GM18507 (cell line): ENCODE measurements at places on chromosomes 7 and 10.

- no peak for DNase-seq
Measured at GRCh38 chr7:143385891-143386781, 5.0 kb downstream of the ZYX start.

DNA sequence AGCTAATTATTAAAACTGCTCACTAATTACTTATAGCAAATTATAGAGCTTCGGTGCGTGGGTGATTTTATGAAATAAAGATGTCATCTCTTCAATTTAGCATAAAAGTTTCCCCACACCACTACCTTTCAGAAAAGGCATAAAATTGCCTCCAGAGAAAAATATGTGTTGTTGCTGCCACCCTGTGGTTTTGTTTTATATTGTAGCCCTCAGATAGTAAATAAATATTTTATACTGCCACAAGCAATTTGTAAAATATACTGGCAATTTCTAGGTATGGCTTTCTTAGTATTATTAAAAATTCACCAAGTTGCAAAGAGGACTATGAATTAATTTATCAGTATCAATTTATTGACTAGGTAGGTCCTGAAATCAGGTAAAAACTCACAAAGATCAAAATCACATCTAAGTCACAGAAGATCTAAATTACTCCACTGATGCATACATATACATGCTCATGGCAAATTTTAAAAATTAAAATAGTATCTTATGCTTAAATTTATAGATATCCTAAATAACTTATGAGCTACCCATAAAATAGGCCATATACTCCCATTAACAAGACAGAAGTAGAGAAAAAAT is 26.5 kb downstream of the ASNS start:
- DNase-seq: no peak

DNA sequence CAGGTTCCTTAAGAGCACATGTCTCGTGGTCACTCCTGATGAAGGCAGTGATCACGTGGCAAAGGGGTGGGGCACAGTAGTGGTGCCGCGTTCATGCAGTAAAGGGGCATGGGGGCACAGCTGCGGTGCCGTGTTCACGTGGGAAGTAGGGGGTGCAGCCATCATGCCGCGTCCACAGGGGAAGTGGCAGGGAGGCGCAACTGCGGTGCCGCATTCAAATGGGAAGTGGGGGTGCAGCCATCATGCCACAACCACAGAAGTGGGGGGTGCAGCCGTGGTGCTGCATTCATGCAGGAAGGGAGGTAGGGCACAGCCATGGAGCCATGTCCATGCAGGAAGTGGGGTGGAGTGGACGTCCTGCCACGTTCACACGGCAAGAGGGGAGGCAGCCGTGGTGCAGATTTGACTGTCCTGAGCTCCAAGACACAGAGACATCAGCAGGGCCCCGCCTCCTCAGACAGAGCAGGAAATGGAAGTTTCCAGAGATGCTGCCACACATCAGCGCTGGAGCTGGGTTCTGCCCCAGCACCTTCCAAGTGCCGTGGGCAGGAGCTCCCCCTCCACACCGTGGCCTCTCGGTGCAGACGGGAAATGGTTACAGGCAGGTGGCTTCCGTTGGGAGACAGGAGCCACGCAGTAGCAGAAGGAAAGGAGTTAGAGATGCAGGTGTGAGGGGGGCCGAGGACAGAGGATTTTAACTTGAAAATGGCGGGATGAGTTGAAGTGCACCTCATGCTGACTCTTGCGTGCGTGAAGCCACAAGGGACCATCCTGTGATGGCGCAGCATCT is 95.0 kb upstream of the DDC start:
- no peak for DNase-seq

DNA sequence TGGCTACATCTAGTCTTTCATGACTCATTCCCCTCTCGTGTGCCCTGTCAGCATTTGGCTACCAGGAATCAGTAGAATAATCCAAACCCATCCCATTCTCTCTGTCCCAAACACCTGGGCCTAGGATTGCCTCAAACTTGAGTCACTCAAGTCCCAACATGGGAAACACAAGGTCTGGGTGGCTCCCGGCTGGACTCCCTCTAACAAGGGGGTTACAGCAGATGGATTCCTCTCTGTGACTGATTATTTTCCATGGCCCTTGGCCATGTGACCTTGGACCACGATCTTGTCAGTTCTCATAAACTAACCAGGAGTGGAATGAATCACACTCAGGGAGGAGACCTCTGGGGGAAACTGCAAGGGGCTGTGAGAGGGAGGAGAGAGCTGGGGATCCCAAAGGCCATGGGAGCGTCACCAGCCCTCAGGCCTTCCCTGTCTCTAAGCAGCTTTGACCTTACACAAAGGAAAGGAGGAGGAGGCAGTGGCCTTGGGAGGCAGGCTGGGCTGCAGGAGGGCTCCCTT is 533.1 kb downstream of the KCNMA1 start:
- DNase-seq: no peak

DNA sequence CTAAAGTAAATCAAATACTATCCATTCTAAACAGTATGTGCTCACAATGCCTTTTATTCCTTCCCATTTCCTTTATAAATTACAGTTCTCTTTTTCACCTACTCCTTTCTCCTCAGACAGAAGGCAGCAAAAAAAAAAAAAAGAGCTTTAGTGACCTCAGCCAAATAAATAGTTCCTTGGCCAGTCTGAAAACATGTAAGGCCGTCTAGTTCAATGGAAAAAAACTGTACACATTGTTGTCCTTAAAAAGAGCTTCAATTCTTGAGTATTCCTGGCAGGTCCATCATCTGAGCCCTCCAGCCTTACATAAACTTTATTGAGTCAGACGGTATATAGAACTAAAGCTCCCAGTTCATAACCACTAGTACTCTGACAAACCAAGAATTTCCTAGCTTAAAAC is 185.4 kb downstream of the CACNA2D1 start:
- DNase-seq: no peak

GRCh38 chr7:154736389-154736788 is 266.5 kb downstream of the PAXIP1 start:
- DNase-seq: no peak

DNA sequence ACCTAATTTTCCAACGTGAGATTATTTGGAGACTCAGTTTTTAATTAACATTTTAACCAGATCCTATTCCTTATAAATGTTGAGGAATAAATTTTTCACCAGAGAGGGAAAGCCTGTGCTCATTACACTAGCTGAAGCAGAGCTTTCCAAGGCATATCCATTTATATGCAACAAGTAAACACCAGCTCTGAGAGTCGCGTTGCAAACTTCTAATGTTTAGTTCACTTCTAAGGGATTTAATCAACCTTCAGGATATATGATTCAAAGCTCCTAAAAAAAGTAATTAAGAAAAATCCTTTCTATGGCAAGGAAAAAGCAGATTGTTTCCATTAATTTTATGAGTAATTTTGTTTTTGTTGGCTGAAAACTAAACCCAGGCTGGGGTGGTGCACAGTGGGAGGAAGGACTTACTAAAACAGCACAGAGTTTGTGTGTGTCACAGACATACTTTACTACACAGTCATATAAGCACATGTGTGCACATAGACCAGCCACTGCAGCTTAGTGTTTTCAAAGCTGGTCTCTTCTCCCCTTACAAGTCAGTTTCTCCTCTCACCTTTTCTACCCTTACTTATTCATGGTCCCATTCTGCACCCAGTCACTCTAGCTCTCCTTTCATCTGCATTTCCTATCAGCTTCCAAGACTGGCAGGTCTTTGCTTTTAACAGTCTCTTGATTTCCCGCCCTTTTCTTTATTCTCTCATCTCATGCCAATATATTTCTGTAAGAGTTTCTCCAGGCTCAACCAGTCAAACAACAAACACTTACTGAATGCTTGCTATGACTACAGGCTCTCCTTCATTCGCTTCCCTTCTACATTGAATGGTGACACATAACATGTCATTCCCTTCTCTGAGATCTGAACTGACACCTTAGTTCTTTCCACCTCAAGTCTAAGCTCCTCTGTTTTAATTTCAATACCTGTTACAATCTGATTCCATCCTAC is 81.1 kb upstream of the FZD1 start:
- DNase-seq: no peak

GRCh38 chr10:103458720-103459119 is at the start of gene CALHM1:
Gene CALHM1, minus strand, starts transcription at chr10:103458900. Its CDS starts 149 bp downstream, at chr10:103458751.
- no peak for DNase-seq

- DNase-seq: no peak
Measured at GRCh38 chr10:34918060-34918775, 103.1 kb upstream of the PARD3 start.

DNA sequence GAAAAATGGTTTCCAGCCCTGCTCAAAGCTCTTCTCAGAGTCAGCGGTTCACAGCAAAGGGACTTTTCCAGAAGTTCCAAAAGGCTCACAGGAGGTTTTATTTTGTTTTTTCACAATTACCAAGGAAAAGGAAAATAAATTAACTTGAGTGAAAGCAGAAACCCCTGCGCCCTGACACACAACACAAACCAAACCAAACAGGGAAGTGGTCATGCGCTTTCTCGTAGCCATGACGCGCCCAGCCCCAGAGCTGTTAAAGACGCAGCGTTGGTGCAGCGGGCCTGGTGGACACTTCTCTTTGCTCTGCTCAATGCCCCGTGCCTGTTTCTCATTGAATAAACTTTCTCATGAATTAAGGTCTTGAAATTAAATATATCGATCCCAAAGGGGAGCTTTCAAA is 134.4 kb upstream of the LYZL2 start:
- DNase-seq: no peak

DNA sequence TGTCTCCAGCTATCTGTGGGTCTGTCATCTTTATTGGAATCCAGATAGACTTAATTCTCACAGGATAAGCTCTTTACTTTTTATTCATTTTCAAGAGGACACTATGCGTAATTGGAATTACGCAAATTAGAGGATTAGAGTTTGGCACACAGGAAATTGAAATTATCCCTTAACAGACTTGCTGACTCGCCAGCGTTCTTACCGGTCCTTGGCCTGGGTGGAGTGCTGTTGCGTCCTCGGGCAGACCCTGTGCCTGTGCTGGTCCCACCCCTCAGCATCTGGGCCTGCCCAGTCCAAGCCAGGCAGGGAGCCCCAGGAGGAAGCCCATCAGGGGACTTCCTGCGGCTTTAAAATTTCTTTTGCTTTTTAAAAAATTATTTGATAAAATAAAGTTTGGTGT is 101.8 kb downstream of the MKI67 start:
- DNase-seq: no peak

DNA sequence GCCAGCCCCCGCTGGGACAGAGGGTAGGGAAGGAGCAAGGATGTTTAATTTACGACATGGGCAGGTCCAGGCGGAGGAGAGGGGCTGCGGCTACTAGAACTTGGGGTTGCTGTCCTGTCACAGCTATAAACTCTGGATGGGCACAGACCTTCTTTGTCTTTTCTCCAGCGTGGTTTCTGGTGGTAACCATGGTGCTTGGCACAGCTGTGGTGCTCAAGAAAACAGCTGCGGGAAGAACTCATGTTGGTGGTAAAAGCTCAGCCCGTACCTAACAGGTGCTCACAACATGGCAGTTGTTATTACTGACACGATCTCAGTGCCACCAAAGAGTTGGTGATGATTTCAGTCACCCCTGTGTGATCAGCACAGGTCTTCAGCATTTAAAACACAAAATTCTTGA is 13.8 kb downstream of the BAIAP2L1 start:
- no peak for DNase-seq
